ENCODE measurements at places on chromosomes 11 and 22.

- DNase-seq, result no peak
- peaks cover 6% of the 10 kb centered on the region for H3K27me3 ChIP-seq
- peaks cover 19% of the 10 kb centered on the region for H3K4me1 ChIP-seq
- no peak overlapping the region for H3K27ac ChIP-seq
Observed at GRCh38 chr22:39856588-39856987, 37.0 kb downstream of the ENTHD1 start.

DNA sequence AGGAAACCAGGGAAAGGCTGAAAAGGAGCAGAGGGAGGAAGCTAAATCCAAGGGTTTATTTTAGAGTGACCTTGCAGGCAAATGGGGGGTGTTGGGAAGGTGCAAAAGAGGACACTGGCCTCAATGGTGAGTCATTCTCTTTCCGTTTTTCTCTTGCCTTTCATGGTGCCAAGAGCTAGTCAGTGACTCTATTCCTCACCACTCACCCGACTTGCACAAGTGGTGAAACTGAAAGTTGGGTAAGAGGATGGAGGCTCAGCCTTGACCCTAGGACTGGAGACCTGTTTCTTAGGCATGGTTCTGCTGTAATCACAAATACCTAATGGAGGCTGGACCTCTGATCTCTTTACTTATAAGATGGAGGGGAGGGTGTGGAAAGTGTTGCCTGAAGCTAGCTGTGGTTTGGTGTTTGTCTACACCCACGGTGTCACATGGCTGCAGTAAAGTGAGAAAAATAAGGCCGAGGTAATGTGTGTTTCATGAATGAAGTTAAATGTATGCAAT lies 67.3 kb upstream of the CREB3L1 start:
- peaks cover 10% of the 10 kb centered on the region for H3K4me1 ChIP-seq
- DNase-seq, result no peak
- no peak overlapping the region for H3K27ac ChIP-seq
- H3K27me3 ChIP-seq, result peaks cover 5% of the 10 kb centered on the region
- H3K4me3 ChIP-seq, result no peak overlapping the region

DNA sequence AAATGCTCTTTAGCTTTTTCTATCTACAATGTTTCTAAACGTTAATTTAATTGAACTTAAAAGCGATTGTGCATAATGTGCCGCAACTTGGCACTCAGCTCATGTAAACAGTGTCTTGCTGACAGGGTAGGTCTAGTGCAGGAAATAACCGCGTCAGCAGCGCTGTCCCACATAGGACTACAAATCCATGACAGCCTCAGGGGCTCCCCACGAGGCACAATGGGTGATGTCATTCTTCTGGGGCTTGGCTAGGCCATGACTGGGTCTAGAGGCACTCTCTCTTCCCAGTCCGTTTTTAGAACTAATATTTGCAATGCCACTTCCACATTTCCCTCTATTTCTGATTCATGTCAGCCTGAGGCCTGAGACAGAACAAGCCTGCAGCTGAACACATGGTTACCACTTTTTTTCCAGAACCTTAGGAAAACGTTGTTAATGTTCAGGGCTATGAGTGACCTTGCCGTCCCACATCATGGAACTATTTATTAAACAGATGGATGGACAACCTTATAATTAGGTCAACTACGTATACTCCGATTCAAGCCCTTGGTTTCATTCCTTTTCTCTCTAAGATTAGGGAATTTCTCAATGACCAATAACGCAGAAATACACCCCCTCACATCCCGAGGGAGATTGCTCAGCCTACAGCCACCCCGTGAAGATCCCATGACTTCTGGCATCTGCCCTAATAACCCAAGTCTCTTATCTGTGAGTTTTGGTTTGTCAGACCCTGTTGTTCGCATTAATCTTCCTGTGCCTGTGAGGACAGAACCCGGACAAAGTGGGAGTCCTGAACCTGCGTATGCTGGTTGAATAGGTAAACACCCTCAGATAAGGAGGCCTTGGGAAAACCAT lies 19.4 kb upstream of the SNX32 start:
- DNase-seq, result no peak
- peaks cover 22% of the 10 kb centered on the region for H3K4me1 ChIP-seq
- H3K27ac ChIP-seq, result no peak overlapping the region
- no peaks in the 10 kb centered on the region for H3K36me3 ChIP-seq

GRCh38 chr11:46247659-46248058 lies 29.8 kb upstream of the CREB3L1 start:
- peaks cover 16% of the 10 kb centered on the region for H3K4me1 ChIP-seq
- DNase-seq, result no peak
- H3K27me3 ChIP-seq, result peaks cover 3% of the 10 kb centered on the region

- no peak overlapping the region for H3K27ac ChIP-seq
- peaks cover 22% of the 10 kb centered on the region for H3K4me1 ChIP-seq
- peaks cover 50% of the 10 kb centered on the region for H3K27me3 ChIP-seq
Observed at GRCh38 chr22:29201782-29202181, 3.9 kb upstream of the EMID1 start.

GRCh38 chr22:22979954-22980353 lies 90.4 kb upstream of the GNAZ start:
- no peak overlapping the region for H3K27ac ChIP-seq
- no peak for DNase-seq
- peaks cover 2% of the 10 kb centered on the region for H3K36me3 ChIP-seq
- H3K4me3 ChIP-seq, result no peak overlapping the region
- peaks cover 4% of the 10 kb centered on the region for H3K27me3 ChIP-seq

DNA sequence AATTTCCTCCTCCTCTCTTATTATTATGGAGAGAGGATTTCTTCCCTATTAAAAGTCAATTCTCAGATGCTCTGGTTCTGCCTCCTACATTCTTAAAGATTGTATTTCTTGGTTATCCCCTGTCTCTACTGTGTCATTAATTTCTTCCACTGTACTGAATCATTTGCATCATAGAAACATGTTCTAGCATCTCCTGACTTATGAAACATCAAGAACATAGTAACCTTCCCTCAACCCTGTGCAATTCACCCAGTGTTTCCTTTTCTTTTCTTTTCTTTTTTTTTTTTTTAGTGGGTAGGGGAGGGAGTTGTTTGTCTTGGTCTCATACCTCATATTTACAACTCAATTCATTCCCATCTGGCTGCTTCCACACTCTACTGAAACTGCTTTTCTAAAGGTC lies 288.0 kb upstream of the PLET1 start:
- H3K4me1 ChIP-seq, result no peaks in the 10 kb centered on the region
- H3K27ac ChIP-seq, result no peak overlapping the region
- no peak for DNase-seq
- H3K27me3 ChIP-seq, result no peaks in the 10 kb centered on the region

DNA sequence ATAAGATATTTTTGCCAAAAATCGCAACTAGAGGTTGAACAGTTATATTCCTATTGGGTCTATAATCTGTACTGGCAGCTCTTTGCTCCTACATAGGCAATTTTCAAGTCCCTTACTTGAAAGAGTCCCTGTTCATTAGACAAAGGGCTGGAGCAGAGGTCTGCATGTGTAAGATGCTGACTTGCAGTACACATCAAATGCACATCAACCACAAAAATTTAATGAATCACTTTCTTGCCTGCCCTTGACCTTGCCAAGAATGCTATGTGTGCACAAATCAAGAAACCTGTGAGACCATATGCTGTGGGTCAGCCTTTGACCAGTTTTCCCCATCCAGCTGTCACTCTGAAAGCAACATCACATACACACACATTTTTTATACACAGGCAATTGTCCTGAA lies 661.5 kb downstream of the LRRC4C start:
- H3K4me1 ChIP-seq, result no peaks in the 10 kb centered on the region
- no peak overlapping the region for H3K4me3 ChIP-seq
- DNase-seq, result no peak
- H3K36me3 ChIP-seq, result no peaks in the 10 kb centered on the region
- H3K27ac ChIP-seq, result no peak overlapping the region
- no peaks in the 10 kb centered on the region for H3K27me3 ChIP-seq

All from activated naive CD8-positive, alpha-beta T cell treated with anti-CD3 and anti-CD28 coated beads for 36 hours (primary cell).